ENCODE measurements at places on chromosomes 13 and 19.

DNA sequence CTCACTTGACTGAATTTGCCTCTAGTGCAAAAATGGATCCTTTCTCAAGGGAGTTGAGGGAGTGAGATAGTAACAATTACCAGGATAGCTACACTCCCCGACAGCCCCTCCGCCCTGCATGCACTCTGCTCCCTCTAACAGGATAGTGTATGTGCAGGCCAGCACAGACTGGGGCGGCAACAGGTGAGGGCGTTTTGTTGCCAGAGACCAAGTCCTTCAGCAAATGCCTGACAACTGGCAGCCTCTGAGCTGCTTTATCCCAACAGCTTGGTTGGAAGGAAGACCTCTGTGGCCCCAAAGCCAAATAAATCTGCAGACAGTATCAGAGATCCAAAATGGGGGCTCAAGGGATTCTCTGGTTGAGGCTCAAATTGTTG, 86.6 kb downstream of the SLC7A1 start:
- DNase-seq, result no peak

GRCh38 chr13:96687191-96687590, 307.1 kb downstream of the OXGR1 start:
- no peak for DNase-seq

DNA sequence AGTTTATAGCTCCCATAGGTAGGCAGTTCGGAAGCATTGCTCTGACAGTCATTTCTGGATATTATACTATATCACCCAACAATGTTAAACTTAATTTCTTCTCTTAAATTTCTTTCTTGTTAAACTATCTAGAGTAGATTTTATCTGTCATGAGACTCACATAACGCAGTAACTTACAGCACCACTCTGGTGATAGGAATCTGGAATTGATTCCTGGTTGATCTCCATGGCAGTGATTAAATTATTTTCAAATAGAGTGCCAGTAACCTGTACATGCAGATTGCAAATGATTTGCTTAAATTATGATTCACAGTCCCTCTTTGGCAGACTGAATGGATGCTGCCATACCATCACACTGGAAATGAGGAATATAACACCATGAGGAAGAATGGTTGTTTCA, 722.1 kb downstream of the DACH1 start:
- DNase-seq, result no peak

- DNase-seq, result peak; percentile 22
Observed at GRCh38 chr13:60226507-60226906, 62.8 kb upstream of the DIAPH3 start.

GRCh38 chr19:29277102-29277501, 64.2 kb upstream of the UQCRFS1 start:
- no peak for DNase-seq

- peak; percentile 58 for DNase-seq
Observed at GRCh38 chr19:45577111-45577905, 7.3 kb downstream of the OPA3 start.

DNA sequence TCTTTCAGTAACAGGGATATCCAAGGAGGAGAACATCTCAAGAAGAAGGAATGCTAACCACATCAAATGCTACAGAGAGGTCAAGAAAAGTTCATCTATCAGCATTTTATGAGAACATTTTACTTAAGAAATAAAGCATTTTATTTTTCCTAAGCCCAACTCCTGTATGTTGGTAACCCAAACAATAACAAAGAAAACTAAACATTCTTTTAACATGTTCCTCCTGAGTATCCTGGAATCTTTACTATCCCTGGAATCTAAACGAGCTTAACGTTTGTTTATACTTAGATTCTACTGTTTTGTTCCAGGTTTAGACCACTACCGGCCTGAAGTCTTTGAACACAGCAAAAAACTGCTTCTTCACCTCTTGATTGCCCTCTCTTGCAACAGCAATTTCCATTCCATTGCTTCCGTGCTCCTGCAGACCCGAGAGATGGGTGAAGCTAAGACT, 89.7 kb downstream of the ZAR1L start:
- DNase-seq, result peak; percentile 4

DNA sequence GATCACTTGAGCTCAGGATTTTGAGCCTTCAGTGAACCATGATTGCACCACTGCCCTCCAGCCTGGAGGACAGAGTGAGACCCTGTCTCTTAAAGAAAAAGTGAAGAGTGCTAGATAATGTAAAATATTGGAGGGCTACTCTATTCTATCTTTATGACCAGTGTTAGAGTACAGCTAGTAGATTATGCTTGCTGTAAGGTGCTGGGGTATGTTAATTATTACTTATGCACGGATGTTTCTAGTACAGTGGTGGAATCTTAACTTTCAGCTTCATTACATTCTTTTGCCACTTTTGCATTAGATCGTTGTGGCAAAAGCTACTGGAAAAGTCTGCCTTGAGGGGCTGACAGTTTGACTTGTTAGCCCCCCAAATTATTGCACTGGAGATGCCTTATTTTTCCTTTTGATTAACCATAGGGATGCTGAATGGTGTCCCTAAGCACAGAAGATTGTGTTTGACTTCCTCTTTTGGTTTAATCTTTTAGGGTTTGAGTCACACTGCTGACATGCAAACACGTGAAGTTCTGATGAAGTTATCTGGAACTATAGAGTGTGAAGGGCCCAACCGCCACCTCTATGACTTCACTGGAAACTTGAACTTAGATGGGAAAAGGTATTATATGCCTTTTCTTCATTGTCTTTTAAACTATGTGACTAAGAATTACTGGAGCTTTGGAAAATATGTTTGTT, 169.8 kb downstream of the ATP8A2 start:
- DNase-seq, result no peak

DNA sequence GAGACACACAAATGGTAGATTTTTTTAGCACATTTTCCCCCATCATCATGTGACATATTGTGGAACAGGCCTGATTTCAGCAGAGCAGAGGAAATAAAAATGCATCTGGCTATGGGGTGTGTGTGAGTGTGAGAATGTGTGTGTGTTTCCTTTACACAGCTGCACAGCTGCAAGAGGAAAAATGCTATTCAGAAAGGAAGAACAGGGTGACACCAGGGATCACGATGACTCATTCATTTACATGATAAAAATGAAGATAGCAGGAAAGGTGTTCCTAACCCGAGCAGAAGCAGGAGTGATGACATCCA, 469.5 kb upstream of the TSHZ3 start:
- no peak for DNase-seq

DNA sequence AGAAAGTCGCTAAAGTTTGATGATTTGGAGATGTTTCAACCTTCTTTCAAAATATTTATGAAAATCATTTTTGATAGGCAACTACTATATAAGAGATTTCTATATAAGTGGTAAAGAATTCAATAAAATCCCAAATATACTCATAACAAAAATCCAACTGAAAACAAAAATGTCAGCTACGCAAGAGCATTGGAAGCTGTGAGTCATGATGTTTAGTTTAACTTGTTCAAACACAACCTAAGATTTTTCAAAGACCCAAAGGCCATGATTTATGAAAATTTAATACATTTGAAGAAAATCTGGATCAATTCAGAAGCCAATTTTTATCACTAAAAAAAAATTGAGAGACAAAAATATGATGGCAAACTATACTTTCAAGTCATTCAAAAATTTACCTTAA, 226.6 kb downstream of the MZT1 start:
- DNase-seq, result no peak

GRCh38 chr13:111971891-111972780, 94.8 kb upstream of the SOX1 start:
- no peak for DNase-seq

DNA sequence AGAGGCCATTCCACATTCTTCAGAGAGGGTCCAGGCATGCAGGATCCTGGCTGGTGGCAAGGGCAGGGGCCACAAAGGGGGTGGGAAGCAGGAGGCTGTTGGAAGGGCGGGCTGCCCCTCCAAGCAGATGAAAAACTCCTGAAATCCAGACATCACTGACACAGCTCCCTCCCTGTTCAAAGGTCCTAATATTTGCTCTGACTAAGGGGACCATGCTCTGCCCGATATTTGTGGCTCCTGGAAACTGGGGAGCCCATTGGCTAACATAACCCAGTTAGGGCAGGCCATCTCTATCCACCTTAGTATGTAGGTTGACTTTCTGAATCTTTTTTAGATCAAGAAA, 3.3 kb upstream of the CDX2 start:
- DNase-seq, result no peak

DNA sequence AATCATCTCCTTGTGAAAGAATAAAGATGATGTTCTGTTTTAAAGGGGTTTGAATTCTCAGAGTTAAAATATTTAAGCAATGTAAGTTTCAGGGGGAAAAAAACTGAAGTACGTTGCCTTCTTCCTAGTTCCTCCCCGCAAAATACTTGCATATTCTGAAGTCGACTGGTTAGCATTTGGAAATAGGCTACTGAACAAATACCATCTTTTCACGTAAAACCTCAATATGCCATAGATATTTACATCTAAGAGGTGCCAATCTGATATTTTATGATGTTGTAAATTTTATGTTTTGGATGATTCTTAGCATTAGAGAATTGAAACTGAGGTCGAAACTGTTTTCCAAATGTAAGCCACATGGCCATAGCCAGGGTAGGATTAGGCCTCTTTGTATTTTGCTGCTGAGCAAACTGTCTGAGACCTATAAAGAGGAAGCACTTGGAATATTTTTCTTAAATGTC, 138.3 kb downstream of the FLT1 start:
- no peak for DNase-seq

DNA sequence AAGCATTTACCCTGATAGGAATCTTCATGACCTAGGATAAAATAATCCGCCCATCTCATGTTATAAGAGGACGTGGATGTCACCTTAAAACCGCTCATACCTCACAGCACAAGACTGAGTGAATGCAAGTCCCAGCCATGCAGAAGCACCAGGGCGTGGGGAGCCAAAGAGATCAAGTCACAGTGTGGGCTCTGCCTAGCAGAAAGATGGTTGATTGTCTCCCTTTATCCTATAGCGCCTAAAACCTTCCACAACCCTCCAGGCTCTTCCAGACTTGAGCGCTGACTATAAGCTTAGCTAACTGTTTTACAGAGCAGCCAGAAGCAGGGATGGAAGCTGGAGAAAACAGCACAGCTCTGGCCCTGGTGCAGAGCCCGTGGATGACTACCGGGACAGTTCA, 6.8 kb upstream of the ANKRD10 start:
- no peak for DNase-seq

GRCh38 chr19:9041023-9041422, 30.8 kb upstream of the MUC16 start:
- DNase-seq, result no peak

DNA sequence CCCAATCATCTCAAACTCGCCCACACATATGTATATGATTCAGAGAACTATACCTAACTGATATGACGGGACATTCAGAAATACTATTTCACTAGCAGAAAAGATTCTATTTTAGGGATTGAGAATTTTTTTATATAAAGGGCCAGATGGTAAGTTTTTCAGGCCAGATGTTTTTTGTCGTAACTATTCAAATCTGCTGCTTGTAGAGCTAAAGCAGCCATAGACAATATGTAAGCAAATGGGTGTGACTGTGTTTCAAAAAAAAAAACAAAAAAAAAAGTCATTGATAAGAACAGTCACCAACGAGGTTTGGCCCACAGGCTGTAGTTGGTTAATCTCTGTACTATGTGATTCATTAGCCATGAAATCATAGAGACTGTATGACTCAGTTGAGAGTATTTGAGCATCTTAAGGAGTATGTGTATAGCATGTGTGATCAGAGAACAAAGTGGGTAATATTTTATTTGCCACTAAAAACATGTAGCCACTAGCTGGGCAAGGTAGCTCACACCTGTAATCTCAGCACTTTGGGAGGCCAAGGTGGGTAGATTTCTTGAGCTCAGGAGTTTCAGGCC, 2724.7 kb downstream of the PCDH9 start:
- peak; percentile 24 for DNase-seq

DNA sequence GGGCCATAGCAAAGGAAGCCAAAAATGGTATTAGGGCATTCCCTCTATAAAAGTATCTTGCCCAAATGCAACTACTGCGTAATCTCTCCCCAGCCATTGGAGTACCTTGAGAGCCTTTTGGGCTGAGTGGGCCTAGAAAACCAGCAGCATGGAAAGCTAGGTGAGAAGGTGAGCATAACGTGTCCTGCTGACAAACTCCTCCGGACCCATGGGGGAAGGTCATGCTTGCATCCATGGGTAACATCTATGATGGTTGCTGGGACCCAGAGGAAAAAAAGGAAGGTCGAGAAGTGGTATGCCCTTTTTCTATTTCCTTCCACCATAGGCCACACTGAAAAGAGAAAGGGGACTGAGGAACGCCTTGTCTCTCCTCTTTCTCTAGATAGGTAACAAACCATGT, 57.4 kb downstream of the ZNF728 start:
- DNase-seq, result no peak

DNA sequence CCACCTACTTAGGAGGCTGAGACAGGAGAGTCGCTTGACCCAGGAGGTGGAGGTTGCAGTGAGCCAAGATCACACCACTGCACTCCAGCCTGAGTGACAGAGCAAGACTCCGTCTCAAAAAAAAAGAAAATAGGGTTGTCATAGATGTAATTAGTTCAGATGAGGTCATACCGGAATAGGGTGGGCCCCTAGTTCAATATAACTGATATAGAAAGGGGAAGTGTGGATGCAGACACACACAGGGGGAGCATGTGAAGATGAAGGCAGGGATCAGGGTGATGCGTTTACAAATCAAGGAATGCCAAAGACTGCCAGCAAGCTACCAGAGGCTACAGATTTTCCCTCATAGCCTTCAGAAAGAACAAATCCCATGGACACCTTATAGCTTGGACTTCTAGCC, 24.3 kb upstream of the EEF1AKMT1 start:
- no peak for DNase-seq

GRCh38 chr13:21733475-21734263, 62.8 kb downstream of the FGF9 start:
- DNase-seq, result no peak

GRCh38 chr19:45693106-45693788, 781 bp downstream of the QPCTL start:
- no peak for DNase-seq

- DNase-seq, result no peak
Observed at GRCh38 chr13:83547043-83547442, 335.2 kb downstream of the SLITRK1 start.

DNA sequence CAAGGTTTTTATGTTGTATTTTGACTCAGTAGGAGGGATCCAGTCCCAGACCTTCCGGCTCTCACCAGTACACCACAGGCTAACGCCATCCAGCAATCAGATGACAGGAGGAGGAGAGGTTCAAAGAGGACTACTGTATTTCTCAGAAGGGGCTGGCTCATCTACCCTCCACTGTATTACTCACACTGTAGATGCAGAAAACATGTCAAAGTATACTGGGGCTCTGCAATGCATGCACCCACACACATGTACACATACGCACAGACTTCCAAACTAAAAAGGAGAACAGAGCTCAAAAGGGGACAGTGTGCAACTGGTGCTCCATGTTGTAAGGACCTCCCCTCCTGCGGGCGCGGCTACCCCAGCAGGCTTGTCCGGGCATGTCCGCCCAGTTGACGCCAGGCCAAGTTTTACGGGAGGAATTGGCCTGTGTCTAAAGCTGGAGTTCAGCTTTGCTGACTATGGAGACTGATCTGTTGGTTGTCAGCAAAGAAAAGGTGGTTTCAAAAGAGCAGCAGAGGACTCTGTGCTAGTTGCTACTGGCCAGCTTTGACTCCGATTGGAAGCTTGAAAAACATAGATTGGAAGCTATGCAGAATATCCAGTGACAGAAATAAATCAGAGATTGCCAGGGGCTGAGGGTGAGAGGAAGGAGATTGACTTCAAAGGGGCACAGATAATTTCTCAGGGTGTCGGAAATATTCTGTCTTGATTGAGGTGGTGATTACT, 314.2 kb downstream of the DLEU7 start:
- DNase-seq, result peak; percentile 62

GRCh38 chr13:23852351-23852750, 36.8 kb downstream of the MIPEP start:
- no peak for DNase-seq

Measured in fibroblast of the conjunctiva (primary cell).